Stimulated activated CD4-positive, alpha-beta T cell treated with anti-CD3 and anti-CD28 coated beads, Interleukin-15, amount 100 ng/mL, for 48 hours (primary cell): ENCODE measurements at places on chromosomes 12 and 14.

GRCh38 chr14:99541677-99542470 lies 60.7 kb downstream of the CCNK start:
- DNase-seq: no peak

- no peak for DNase-seq
Measured at GRCh38 chr12:41850046-41850445, 294.6 kb downstream of the GXYLT1 start.

DNA sequence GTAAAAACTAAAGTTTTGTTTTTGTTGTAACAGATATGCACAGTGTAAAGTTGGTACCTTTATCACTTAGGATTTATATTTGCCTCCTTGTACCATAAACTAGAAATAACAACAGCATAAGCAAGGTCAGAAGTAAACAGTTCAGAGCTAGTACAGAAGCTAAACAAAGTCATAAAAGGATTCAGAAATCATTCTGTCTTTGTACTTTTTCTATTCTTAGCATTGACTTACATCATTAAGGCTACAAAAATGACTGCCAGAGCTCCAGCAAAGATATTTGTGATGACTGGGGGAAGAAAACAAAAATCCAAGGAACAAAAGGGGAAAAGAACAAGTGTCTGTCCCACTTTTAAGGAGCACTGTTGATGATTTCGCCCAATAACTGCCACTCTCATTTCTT lies 347.2 kb downstream of the CCDC91 start:
- DNase-seq: no peak

DNA sequence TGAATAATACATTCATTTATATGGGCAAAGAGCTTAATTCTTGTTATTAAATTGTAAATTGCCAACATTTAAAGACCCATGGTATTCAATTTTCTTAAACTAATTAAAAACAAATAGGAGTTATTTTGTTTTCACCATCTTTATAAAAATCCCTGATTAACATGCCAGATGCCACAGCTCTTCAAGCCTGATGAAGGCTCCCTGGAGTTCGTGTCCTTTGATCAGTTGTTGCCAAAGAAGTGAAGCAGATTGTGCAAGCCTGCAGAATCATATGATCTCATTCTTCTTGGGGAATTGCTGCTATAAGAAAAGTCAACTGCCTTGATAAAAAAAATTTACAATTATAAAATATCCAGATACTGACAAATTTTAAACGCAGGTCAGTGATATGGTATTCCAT lies 288.3 kb upstream of the PPFIA2 start:
- no peak for DNase-seq

- no peak for DNase-seq
Measured at GRCh38 chr12:46450279-46450748, 77.7 kb upstream of the SLC38A2 start.

GRCh38 chr14:101019990-101020710 lies 116.6 kb upstream of the RTL1 start:
- no peak for DNase-seq

GRCh38 chr12:24701343-24701742 lies 247.6 kb downstream of the BCAT1 start:
- DNase-seq: no peak

DNA sequence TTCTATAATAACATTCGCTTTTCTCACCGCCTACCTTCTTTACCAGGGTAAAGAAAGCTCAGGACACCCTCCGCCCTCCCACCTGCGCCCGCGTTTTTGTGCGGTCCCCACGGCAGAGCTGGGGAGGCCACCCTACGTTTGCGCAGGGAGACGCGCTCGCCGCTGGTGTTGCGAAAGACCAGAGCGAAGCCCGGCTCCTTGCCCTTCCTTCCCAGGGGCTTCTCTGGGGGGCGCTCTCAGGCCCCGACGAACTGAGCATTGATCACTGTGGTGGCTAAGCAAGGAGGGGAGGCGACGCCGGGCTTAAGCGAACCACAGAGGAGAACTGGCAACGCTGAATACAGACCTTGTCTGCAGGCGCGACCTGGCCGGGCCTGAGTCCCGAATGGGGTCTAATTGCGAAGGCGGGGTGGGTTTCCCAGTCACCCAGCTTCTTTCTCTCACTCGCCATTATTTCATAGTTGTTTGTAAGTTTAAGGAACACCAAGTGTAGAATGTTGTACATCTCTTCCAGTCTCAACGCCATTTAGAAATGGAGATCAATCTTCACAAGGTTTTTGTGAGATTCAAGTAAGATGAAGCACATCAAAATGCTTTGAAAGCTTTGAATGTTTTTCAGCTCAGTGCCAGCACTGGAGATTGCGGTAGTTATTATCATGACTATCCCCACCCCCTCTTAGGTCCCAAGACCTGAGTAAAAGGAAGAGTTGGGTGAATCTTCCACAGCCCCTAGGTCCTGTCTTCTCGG lies 1.7 kb upstream of the NKX2-1 start:
- DNase-seq: no peak

GRCh38 chr14:99155173-99156089 lies 116.6 kb downstream of the BCL11B start:
- no peak for DNase-seq

DNA sequence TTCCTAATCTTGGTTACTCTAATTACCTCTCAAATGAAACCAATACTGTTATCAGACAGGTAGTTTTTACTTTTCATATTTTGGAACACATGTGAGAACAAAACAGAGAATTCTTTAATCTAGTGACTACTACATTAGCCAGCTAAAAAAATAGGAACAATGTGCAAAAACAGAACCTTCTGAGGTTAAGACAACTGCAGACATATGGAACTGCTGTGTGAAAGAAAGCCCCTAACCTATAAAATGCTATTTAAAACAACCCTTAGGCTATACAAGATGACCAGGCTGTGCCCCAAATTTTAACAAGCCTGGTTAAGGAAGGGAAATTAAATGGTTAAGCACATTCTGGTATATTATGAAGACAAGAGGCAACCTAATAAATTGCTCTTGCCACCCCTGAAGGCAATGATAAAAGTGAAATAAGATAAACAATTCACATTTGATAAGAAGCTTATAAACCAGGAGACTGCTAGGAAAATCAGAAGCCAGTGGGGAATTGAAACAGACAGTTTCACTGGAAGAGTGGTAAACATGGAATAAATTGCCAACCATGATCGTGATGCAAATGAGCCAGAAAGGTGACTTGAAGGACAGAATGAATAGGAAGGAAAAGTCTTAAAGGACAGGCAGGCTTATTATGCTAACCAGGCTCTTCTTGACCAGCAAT lies 7.4 kb downstream of the GTSF1 start:
- DNase-seq: no peak

DNA sequence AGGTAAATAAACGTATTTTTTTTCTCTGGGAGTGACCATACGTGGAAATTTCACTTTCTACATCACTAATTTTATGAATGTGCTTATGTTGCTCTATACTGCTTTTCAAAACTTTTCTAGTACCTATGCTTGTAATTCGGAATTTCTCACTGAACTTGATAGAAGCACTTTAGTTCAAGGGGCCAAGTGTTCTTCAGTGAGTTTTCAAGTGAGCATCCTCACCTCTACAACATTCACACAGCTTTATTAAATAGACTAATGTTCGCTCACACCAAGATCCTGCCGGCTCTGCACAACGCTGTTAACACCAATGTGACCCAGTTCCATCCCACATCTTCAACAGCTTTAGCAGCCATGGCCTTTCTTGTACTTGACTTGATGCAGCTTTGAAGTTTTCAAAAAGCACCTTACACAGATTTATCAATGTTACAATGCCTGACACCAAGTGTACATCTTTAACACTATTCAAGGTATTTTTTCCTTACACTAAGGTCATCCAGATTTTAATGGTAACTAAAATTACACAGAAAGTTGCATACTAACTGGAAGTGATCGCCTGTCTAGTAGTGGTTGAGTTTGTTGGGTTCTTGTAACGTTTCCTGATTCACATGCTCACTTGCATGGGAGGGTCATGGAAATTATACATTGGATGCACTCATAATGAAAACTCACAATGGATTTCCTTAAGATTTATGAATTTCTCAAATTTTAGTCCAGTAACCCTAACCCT lies 4.5 kb downstream of the UBC start:
- no peak for DNase-seq

GRCh38 chr12:3130057-3130830 lies 53.1 kb downstream of the TSPAN9 start:
- no peak for DNase-seq

- no peak for DNase-seq
Measured at GRCh38 chr12:107336695-107337094, 243.3 kb upstream of the CRY1 start.

DNA sequence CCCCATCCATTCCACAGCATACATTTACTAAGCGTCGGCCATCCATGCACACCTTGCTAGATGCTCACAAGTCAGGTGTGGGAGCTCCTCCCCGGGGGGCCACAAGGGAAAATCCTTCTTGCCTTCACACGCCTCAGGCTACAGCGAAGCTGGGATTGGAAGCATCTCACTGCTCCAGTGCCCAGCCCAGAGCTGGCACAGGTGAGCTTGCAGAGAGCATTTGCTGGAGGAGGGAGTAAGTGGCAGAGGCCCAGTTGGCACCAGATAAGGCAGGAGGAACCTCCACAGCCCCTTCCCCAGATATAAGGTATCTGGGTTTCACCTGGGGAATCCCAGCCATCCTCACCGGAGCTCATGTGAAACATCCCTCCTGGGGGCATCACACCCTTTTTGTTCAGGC lies 1.8 kb downstream of the TRPV4 start:
- DNase-seq: no peak

GRCh38 chr12:122891661-122892525 lies 4.0 kb downstream of the VPS37B start:
- no peak for DNase-seq

- DNase-seq: no peak
Measured at GRCh38 chr12:119239040-119239439, 60.3 kb downstream of the HSPB8 start.

- no peak for DNase-seq
Measured at GRCh38 chr12:108801736-108802100, 55.7 kb downstream of the SSH1 start.

- no peak for DNase-seq
Measured at GRCh38 chr12:131920157-131920508, 8.9 kb upstream of the PUS1 start.

DNA sequence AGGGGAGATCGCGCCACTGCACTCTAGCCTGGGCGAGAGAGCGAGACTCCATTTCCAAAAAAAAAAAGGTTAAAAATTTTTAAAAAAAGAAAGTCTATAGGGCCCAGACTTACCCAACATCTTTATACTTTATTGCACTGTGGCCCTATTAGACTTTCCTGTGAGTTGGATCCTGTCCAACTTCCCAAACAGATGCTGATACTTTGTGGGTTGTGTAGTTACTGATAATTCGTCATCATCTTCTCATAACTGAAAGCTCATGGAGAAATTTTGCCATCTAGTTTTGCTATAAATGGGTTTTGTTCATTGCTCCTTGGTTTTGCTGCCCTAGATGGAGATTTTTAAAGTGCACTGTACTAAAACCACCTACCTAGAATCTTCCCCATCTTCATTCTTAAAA lies 31.1 kb downstream of the APOBEC1 start:
- DNase-seq: no peak
